Mesothelial cell of epicardium (in vitro differentiated cells): ENCODE measurements at places on chromosomes 12 and 14.

- no peaks in the 10 kb centered on the region for H3K27me3 ChIP-seq
- H3K4me3 ChIP-seq, result no peak overlapping the region
- DNase-seq, result no peak
- peak overlapping the region; percentile 31 for H3K27ac ChIP-seq
- peaks cover 26% of the 10 kb centered on the region for H3K4me1 ChIP-seq
- H3K36me3 ChIP-seq, result peaks cover 8% of the 10 kb centered on the region
Observed at GRCh38 chr12:88544991-88545980, 35.0 kb downstream of the KITLG start.

- no peak overlapping the region for H3K4me3 ChIP-seq
- no peak for DNase-seq
- no peak overlapping the region for H3K27ac ChIP-seq
- H3K36me3 ChIP-seq, result no peaks in the 10 kb centered on the region
Observed at GRCh38 chr14:69931960-69932359, 52.7 kb downstream of the SMOC1 start.

- no peak overlapping the region for H3K4me3 ChIP-seq
- H3K36me3 ChIP-seq, result peaks cover 11% of the 10 kb centered on the region
- no peaks in the 10 kb centered on the region for H3K27me3 ChIP-seq
Observed at GRCh38 chr12:53063708-53064612, 14.1 kb downstream of the TNS2 start.

- H3K4me3 ChIP-seq, result no peak overlapping the region
- peaks cover 2% of the 10 kb centered on the region for H3K36me3 ChIP-seq
- H3K27ac ChIP-seq, result peak overlapping the region; percentile 51
- no peaks in the 10 kb centered on the region for H3K27me3 ChIP-seq
- no peak for DNase-seq
Observed at GRCh38 chr14:31827325-31827724, 249.8 kb upstream of the ARHGAP5 start.

GRCh38 chr12:84313323-84313675 lies 599.3 kb downstream of the SLC6A15 start:
- no peak overlapping the region for H3K4me3 ChIP-seq
- no peak overlapping the region for H3K27ac ChIP-seq
